B cell (primary cell): ENCODE measurements at places on chromosomes 12 and 14. TPM values are rescaled to one million over a fixed set of nuclear protein-coding genes. Genes with fewer than 3 reads are reported as not detected.

DNA sequence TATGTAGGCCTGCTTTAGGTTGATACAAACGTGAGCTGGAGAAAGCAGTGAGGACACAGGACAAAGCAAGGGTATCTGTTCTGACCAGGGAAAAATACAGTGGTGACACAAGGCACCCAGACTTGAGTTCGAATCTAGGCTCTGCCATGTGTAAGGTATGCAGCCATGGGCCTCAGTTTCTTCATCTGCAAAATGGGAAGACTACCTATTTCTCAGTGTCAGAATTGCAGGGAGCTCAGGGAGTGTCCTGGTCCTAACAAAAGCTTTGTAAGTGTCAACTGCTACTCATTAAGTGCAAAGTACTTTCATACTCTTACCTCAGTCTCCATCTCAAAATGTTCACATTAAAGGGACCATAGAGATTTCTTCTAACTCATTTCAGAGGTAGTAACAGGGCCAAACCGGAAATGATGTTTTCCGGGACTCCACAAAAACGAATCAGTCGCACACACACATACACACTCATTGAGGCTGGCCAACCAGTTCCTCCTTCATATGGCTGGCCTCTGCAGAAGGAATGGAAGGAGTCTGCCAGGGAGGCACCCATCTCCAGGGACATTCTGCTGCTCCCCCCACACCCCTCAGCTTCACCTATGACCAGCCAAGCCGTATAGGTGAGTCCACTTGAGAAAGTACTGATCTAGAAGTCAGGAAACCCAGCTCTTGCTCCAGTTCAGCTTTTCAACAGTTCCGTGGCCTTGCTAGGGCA is 7.8 kb downstream of the CTDSP2 start:
- DNase-seq = peak; percentile 34

GPRC5D gene
- 0.47 and 0.92 TPM in 2 replicates for total RNA-seq

DNA sequence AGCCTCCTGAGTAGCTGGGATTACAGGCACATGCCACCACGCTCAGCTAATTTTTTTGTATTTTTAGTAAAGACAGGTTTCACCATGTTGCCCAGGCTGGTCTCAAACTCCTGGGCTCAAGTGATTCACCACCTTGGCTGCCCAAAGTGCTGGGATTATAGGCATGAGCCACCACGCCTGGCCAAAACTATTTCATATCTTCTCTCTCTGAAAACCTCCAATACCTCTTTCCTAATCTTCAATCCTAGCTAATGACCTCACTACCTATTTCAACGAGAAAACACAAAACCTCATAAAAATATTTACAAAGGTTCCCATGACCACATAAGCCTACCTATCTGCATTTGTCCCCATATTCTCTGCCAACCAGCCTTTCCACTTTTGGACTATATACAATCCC is 32.3 kb upstream of the ANKS1B start:
- no peak for DNase-seq

GRCh38 chr12:65822732-65823512 is 1.4 kb upstream of the HMGA2 start:
- peak; percentile 2 for DNase-seq

GRCh38 chr12:92703786-92704185 is 997 bp downstream of the PLEKHG7 start:
- no peak for DNase-seq
